ENCODE measurements at places on chromosomes 5 and 9.

GRCh38 chr9:112731971-112732370, 14.1 kb upstream of the INIP start:
- DNase-seq = no peak

- DNase-seq = no peak
Observed at GRCh38 chr5:81785322-81785721, 34.4 kb upstream of the SSBP2 start.

DNA sequence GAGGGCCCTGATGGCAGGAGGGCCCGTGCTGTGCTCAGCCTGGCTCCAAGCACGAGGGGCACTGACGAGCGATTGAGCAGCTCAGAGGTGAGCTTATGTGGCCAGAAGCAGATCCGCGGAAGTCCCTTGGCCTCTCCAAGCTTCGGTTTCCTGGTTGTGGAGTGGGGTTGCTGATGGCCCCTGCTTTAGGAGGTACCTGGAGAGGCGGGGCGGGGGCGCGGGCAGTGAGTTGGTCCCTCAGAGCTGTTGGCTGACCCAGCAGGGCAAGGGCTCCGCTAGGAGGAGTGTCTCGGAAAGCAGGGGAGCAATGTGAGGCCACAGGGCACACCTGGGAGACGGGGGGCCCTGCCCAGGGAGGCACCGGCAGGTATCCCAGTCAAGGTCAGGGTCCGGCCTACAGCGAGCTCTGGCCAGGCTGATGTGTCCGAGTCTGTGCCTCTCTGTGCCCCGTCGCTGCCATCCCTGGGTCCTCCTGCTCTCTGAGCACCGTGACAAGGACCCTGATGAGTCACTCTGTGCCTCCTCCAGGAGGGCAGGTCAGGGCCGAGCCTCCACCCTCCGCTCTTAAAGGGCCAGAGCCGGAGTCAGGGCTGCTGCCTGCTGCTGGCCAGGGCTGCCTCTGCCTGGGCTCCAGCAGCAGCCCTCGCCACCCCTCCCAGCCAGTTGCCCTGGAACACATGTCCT, 14.8 kb downstream of the NCS1 start:
- DNase-seq = no peak

DNA sequence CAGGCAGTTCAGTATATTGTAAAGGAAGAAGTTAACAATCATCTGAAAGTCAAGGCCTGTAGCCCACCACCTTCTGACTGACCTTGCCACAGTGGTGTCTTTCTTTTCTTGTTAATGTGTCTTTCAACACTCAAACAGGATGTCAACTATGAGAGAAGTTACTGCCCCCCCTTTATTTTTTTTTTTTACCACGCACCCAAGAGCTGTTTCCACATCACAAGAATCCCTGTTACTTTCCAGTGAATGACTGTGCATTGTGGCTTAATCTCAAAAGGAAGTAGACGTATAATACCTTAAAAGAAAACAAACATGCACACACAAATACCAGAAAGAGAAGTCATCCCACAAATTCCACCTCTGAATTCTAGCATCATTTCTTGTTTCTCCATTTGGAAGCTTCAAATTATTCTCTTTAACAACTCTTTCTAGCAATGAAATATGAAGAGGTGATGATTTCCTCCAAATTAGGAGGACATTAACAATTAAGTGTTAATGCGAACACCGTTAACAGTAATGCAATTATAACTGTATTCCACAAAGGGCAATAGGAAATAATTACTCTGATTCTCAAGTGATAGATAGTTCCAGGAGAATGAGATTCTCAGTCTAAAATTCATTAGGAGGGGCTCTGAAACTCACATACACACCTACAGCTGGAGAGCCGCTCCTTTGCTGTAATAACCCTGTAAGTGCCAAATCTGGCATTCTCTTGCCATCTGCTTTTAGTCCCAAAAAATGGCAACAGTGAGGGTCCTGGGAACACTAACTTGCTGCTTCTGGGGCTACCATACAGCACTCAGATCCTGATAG, 201.0 kb downstream of the EFNA5 start:
- no peak for DNase-seq

- DNase-seq = no peak
Observed at GRCh38 chr5:161400583-161400982, 145.9 kb downstream of the GABRB2 start.

- DNase-seq = no peak
Observed at GRCh38 chr5:89397096-89397495, 514.1 kb upstream of the MEF2C start.

GRCh38 chr9:138101444-138102234, 224.1 kb downstream of the CACNA1B start:
- no peak for DNase-seq

DNA sequence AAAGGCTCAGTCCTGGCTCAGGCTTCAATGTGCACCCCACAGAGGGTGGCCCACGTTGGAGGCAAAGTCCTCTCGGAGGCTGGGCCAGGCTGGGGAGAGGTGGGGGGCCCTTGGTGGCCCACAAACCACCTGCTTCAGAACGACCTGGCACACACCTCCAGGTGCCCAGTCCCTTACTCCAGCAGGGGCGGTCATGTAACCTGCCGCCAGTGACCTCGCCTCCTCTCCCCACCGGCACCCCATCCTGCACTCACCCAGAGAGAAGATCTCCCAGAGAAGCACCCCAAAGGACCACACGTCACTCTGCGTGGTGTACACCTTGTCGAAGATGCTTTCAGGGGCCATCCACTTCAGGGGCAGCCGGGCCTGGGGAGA, 22.5 kb upstream of the SCGB3A1 start:
- no peak for DNase-seq

- DNase-seq = no peak
Observed at GRCh38 chr9:94086486-94087345, 2.5 kb downstream of the PTPDC1 start.

DNA sequence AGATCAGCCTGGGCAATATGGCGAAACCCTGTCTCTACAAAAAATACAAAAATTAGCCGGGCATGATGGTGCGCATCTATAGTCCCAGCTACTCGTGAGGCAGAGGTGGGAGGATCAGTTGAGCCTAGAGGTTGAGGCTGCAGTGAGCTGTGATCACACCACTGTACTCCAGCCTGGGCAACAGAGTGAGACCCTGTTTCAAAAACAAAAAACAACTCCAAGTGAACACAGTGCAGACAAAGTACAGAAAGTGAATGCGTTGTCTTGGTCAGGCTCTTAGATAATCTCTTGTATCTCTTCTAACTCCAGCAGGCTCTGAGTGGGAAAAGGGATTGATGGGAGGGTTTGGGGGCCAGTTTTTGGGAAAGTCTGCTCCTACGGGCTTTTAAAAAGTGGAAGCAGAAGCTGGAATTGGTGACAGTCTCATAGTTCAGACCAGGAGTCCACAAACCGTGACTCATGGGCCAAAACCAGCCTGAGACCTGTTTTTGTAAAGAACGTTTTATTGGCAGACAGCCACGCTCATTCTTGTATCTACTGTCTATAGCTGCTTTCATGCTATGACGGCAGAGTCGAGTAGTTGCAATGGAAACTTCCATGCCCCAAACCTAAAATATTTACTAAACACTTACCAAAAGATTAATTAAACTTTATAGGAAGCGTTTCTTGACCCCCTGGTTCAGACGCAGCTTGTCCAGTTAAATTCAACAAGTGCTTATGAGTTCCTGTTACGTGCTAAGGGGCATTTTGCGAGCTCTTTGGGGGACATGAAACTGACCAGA, 32.9 kb downstream of the NDST1 start:
- no peak for DNase-seq

DNA sequence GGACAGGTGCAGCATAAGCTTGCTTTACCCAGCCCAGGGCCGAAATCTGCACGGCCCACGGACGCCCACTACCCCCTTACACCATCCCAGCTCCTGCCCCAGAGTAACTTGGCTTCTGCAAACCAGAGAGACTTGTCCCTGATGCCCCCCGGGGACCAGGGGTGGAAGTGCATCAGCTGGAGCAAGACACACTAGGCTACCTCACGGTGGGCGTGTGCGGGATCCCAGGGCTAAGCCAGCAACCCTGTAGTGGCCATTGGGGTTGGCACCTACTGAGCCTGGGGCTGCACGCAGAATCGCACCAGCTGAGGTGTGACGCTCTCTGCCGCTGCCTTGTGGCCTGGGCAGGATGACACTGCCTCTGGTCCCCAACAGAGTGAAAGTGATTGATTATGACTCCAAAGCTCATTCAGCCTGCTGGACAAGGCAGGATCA, 6.1 kb upstream of the ZNF79 start:
- no peak for DNase-seq

- no peak for DNase-seq
Observed at GRCh38 chr9:89342948-89343347, 24.6 kb downstream of the SECISBP2 start.

GRCh38 chr9:133242241-133242640, 32.8 kb downstream of the ABO start:
- DNase-seq = no peak

GRCh38 chr9:36445800-36446361, 45.8 kb upstream of the RNF38 start:
- no peak for DNase-seq

DNA sequence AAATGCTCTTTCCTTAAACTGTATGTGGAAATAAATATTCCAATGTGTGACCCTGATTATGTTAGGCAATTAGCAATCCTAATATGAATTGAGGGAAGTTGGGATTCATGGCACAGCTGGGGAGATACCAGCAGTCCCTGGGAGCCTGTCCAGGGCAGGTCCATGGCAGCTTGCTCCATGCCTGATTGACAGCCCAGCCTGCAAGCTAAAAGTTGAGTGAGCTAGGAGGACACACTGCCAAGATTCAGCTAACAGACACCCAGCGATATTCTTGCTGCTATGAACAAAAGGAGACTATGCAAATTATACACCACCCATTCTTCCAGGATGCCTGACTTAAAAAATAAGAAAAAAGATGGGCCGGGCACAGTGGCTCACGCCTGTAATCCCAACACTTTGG, 6.2 kb downstream of the TGFBI start:
- no peak for DNase-seq

- no peak for DNase-seq
Observed at GRCh38 chr5:154727361-154727760, 27.8 kb upstream of the LARP1 start.

GRCh38 chr5:158351485-158352125, 492.7 kb upstream of the CLINT1 start:
- DNase-seq = no peak

DNA sequence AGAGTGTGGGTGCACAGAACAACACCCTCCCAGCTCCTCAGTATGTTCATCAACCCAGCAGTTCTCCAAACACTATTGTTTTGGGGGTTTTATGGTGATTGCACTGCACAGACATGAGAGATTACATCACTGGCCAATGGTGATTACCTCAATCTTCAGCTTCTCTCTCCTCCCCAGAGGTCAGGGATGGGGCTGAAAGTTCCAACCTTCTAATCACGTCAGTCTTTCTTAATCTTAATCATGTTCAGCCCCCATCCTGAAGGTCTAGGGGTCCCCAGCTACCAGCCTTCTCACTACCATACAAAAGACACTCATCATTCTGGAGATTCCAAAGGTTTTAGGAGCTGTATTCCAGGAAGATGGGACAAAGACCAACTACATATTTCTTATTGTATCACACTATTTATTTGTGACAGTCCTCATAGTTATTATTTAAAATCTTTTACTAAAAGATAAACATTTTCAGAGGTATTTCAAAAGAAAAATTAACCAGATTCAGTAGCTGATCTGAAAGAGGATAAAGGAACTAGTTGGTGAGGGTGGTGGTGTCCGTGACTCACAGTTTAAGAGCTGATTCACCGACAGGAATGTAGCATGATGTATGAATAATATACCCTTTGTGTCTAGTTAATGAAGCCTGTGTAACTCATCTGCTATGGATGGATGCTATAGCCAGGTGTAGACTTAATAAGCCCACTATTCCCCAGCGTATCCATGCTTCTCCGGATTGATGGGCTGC, 35.6 kb downstream of the RASEF start:
- DNase-seq = no peak

- no peak for DNase-seq
Observed at GRCh38 chr9:72149231-72149975, at the start of gene GDA. Gene GDA, plus strand, starts transcription at chr9:72149440. Its CDS starts 120 bp downstream, at chr9:72149560.

DNA sequence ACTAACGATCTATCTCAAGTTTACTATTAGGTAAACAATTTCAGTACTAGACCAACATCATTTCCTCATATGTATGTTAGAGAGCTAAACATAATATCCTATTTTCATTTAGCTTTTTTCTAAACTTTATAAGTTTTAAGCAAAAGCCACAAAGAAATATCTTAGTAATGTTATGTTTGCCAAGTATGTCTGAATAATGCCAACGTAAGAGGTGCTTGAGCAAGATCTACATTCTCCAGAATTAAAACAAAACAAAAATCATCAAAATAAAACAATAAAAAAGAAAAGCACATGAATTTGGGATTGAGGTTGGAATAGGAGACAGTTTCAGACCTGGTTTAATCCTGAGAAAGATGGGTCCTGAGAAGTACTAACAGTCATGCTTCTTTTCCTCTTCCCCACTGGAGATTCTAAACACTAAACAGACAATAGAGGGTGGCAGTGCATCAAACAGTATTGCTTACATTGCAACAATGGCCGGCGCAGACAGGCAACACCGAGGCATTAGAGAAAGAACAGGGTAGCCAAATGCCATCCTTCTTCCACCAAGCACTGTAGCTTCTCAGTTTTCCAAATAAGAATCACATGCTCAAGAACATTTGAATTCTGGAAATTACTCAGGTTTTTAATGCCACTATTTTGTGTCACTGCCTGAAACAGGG, 33.6 kb downstream of the CSNK1A1 start:
- DNase-seq = no peak

DNA sequence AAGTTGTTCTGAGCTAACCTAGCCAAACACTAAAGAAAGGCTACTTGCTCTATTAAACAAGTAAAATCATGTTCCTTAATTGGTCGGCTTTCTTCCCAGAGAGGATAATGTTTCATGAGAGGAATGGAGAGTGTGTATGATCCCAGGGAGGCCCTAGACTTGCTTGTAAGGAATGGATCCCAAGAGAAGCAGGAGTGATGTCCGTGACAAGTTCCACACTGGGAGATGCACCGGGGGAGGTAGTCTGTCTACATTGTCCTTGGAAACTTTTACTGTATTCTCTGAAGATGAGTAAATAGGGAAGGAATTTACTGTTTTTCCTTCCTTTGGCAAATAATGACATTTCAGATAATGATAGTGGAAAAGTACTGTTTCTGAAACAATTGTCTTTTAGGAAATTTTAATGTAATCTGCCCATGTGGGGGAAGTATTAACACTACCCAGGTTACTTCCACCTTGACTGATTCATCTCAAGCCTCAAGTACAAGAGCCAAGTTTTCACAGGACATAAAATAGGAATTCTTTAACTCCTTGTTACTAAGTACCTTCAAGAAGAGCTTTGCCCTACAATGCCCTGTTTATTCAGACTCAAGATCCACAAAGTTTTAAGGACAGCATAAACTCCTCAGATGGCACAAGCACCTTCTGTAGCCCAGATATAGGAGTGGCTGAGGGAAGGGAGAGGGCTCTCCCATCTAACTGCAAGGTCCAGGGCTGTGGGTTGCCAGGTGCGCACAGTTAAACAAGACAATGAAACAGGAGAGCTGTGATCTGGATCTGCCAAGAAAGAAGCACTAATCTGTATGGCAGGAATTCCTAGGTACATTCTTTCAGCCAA, 152.1 kb downstream of the GNA14 start:
- DNase-seq = no peak

Measured in activated CD4-positive, alpha-beta T cell treated with anti-CD3 and anti-CD28 coated beads, Interleukin-2, amount 50 U/mL, for 24 hours (primary cell).